ENCODE measurements at places on chromosomes 3 and 15. TPM values are rescaled to one million over a fixed set of nuclear protein-coding genes. Genes with fewer than 3 reads are reported as not detected.

GRCh38 chr3:13480340-13481318 lies 523 bp downstream of the HDAC11 start:
- DNase-seq = no peak

The BOC gene
- 28.1 TPM for total RNA-seq

The COL6A5 gene
- not detected for total RNA-seq

DNA sequence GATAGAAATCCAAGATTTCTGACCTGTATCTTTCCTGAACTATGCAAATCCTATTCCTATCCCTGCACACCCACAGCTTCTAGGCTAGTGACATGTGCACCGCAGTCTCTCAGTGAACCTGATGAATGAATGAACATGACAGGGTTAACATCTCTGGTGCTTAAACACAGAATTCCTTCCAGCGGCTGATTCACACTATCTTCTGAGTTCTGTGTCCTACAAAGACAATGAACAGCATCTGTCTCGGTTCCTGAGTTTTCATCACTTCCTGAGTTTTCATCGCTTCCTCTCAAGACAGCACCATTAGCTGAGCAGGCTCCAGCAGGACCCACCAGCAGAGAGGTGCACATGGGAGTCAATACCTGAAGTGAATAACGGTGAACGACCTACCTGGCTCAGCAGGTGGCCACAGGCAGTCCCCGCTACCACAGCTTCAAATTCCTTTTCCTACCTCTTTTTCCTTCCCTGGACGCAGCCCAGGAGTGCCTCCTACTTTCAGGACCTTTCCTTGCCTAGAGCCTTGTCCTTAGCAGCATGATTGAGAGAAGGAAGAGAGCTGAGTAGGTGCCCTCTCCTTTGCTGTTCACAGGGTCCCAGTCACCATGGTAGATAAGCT lies 113.5 kb downstream of the IGF2BP2 start:
- DNase-seq = no peak

DNA sequence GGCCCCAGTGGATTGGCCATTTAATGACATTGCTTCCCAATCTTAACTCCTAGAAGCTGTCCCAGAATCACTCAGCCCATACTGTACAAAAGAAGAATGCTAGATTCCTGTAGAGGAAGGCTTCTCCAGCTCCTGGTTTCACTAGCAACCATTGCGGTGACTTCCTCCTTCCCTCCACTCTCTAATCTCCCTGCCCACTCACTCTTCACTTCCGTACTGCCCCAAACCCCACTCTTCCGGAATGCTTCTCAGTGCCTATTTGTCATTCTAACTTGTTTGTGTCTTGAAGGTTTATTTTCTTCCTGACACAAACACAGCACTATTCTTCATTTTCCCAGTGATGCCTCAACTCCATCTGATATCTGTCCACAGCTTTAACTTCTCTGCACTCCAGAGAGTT lies 97.1 kb upstream of the SPATA16 start:
- DNase-seq = no peak

DNA sequence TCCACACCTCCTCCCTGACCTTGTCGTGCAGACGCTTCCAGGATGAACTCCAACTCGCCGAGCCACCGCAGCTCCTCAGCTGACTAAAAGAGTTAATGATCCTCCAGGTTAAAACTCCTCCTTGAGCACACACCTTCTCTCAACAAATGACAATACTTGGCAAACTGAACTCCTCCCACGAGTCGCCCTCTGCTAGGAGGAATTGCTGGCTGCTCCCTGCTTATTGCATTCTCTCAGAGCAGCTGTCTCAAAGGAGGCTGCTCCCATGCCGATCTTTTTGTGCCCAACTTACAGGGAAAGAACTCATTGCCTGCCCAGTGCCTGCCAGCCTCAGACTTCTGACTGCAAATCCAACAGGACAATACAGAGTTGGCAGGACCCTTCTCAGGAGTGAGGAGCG lies at the start of gene ATP13A4:
Gene ATP13A4 (minus strand): TSS at position 85 of the 400 bp plus-strand sequence. CDS start 96 bp downstream, outside the sequence.
- DNase-seq = no peak

DNA sequence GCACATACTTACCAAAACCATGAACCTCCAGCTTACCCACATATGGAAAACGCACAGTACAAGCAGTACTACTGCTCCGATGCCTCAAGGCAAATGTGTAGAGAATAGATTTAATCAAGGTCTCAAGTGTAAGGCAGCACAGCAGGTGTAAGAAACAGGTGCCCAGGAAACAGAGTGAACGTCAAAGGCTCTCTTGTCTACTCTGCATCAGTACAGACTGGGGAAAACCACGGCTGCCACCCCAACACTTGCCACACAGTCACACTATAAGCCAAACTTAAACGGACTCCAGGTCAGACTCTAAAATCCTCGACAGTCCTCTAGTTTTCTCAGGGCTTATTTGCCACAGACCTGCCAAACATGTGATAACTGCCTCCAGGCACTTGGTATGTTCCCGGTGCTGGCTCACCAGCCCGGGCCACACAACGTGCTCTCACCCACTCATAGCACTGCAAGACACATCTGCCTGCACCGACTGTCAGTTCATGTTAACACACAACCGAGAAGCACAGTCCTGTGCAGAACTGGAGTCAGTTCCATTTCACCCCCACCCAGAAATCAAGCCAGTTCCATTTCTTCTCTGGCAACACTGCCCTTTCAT lies 30.6 kb downstream of the ABCC5 start:
- no peak for DNase-seq

- DNase-seq = no peak
Observed at GRCh38 chr3:121994551-121994950, 27.5 kb downstream of the ILDR1 start.

The FAM43A gene
- 44.3 TPM for total RNA-seq

The CMTM8 gene
- total RNA-seq = 4.8 TPM

The ISL2 gene
- 1.1 TPM for total RNA-seq

GRCh38 chr3:129313415-129313664 lies 34.7 kb downstream of the HMCES start:
- DNase-seq = no peak

DNA sequence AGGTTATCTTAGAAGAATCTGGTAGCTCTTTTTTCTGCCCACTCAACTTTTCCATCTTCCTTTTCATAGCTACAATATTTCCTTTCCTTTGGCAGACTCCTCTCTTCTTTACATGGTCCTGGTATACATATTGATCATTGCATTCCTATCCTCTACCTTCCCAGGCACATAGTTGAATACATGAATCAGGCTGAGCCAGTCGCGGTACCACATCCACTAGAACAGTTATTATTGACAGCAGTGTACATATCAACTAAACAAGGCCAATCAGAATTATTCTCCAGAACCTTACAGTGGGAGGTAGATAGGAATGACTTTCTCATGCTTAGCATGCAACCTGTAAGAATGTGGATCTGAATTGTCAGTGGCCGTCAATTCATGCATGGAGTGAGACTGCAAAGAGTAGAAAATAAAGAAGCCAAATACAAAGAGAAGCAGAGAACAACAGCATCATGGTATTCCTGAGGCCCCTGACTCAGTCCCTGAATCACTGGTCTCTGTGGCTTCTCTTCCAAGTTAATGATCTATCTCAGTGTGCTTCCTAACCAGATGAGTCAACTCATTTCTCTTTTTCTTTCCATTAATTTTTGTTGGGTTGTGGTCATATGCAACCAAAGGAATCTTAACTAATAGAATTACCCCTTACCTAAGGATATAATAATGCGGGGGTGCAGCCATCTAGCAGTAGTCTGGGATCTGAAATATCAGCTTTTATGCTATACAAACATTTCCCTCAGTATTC lies 60.9 kb upstream of the DCBLD2 start:
- DNase-seq = no peak

Data from omental fat pad (tissue), 4 donors.